ENCODE measurements at places on chromosomes 11 and 22.
A peak's percentile ranks its signal among the peaks of the same experiment; 100 is the strongest.

GRCh38 chr22:23305321-23305910 lies 125.1 kb downstream of the BCR start:
- peak; percentile 89 for DNase-seq

GRCh38 chr11:117381481-117382387 lies 54.1 kb downstream of the CEP164 start:
- DNase-seq, result no peak

- DNase-seq, result no peak
Measured at GRCh38 chr11:45870706-45871105, 14.7 kb upstream of the MAPK8IP1 start.

GRCh38 chr22:47625013-47625385 lies 862.5 kb downstream of the TBC1D22A start:
- no peak for DNase-seq

All from EL (cell line).